HepG2 (cell line): ENCODE measurements at places on chromosomes 5 and 9.

- DNase-seq = no peak
Observed at GRCh38 chr5:179265514-179266290, 79.6 kb downstream of the ADAMTS2 start.

GRCh38 chr9:91162311-91162710, 199.4 kb downstream of the AUH start:
- DNase-seq = no peak

- no peak for DNase-seq
Observed at GRCh38 chr5:170297589-170298462, at the start of gene LCP2. Gene LCP2 (minus strand): TSS chr5:170297777. CDS start chr5:170297611, 166 bp downstream.

GRCh38 chr5:178983728-178984127, 11.4 kb downstream of the GRM6 start:
- no peak for DNase-seq

DNA sequence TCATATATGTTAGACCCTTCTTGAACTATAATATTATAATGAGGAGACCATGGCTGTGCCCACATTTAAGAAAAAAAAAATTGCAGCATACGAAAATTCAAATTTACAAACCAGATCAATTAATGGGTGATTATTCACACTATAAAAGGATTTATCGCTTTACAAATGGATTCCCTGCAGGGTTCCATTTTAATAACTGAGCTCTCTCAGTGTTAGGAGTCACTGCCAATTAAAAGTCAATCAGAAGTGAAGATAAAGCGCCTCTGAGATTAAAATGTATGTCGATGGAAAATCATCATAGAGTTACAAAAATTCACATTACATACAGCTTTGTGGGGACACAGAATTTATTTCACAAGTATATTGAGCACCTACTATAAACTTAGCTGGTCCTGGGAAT, 66.6 kb upstream of the SMARCA2 start:
- no peak for DNase-seq

DNA sequence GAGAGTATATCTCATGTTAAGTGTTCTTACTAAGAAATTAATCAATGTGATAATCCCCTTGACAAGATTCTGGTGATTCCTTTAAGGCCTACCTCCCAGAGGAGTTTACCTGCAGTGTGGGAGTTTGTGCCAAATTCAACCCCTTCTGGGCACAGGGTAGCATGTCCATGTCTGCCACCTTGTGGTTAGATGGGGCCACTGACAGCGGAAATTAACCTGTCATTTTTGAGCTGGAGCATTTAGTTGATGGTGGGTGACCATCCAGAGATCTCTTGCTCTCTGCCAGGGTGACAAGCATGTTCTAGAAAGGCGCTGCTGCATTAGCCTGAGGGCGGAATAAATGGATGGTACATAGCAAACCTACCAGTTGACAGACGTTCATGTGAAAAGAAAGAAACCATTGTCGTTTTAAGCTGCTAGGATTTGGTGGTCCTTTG, 132.2 kb downstream of the FBXO4 start:
- peak; percentile 28 for DNase-seq

DNA sequence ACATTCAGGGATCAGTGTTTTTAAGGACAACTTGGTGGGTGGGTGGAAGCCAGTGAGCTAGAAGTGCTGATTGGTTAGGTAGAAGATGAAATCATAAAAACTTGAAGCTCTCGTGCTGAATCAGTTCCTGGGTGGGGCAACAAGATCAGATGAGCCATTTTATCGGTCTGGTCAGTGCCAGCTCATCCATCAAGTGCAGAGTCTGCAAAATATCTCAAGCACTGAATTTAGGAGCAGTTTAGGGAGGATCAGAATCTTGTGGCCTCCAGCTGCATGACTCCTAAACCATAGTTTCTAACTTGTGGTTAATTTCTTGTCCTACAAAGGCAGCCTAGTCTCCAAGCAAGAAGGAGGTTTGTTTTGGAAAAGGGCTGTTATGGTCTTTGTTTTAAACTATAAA, 166.4 kb downstream of the FAM170A start:
- DNase-seq = no peak

DNA sequence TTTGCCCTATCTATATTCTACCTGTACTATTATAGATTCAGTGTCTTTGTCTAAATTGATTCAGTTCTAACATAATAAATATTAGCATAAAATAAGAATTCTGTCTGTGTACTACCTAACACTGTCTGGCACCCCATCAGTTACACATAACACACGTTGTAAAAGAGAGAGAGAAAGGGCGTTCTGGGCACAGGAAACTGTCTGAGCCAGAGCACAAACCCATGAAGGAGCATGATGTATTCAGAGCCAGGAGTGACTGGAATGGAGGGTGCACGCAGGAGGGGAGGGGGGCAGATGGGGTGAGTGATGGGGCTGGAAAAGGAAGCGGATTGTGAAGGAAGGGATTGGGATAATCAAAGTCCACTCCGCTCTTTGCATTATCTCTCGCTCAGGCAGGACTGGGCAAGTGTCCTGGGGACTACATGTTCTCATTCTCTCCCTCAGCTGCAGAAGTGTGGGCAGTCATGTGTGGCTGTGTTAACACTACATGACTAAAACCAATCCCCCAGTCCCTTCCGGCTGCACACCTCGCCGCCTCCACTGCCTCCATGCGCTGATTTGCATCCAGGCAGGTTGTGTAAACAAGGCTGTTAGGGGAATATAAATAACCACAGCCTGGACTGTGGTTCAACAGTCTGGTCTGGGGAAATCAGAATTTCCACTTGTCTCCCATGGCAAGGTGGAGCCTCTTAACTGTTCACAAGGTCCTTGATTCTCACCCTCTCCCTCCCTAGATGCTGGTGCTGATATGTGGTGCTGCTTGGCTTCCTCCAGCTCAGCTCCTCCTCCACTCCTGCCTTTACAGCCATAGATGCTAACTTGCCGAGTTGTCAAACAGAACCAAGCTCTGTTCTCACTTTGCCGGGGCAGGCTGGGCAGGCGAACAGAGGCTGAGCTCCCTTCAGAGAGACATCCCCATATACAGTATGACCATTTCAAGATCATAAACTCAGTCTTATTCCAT, 367.5 kb upstream of the BRINP1 start:
- no peak for DNase-seq

- peak; percentile 34 for DNase-seq
Observed at GRCh38 chr5:134174841-134175839, 1.6 kb downstream of the SKP1 start.

DNA sequence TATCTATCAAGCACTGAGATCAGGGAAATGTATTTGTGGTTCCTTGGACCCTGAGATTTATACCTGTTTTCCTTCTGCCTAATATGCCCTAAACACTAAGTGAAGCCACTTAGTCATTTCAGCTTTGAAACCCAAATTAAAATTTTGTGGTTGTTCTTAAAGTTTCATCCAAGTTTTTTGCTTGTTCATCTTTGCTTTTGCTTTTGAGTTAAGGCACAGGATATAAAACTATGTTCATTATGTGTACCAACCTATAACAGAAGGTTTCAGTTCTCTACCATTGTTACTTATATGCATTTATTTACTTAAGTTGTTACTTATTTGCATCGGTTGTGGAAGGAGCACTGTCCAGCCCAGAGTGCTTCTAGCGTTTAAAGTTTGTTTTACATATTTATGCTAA, 382.3 kb downstream of the PTPRD start:
- no peak for DNase-seq

GRCh38 chr5:8528106-8528505, 659.2 kb downstream of the MTRR start:
- no peak for DNase-seq

GRCh38 chr9:89564346-89564878, 40.4 kb upstream of the GADD45G start:
- DNase-seq = peak; percentile 50

GRCh38 chr5:165031371-165031770, 1526.0 kb downstream of the MAT2B start:
- DNase-seq = no peak

DNA sequence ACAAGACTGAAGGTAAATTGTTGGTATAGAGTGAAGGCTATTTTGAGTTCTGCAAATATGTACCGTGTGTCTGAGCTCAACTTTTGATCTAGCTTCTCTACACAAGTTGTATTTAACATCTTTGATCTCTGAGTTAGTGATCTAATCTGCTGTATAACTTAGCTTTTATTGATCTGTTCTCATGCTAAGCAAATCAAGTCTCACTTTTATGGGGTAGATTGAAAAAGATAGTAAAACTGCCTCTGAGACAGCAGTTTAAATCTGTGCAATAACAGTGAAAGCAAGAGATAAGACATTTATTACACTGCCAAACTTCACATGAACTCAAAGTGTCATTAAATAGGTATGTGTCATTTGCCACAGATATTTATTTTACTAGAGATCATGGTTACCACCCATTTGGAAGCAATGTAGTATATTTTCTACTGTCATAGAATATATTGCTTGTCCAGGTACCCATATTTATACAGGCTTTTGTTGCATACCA, 477.3 kb downstream of the ISL1 start:
- DNase-seq = no peak

DNA sequence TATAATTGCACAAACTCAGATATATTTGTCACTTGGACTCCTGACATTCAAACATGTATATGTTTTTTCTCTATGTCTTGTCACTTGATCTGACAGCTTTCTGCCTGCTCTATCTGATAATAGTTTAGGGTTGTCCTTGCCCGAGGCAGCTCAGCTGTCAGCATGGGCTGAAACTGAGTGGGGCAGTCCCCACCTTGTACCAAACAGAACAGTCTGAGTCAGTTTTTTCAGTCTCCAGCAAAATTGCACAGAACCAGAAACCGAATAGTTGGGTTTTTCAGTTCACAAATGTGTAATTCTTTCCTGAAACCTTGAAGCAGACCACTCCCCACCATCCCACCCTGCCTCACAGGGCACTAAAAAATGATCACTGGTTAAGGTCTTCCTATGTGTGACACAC, 9.5 kb upstream of the HAND1 start:
- DNase-seq = no peak

GRCh38 chr5:53749621-53750020, 189.2 kb downstream of the NDUFS4 start:
- DNase-seq = no peak

GRCh38 chr9:98755006-98755618, 41.2 kb downstream of the ANKS6 start:
- no peak for DNase-seq

GRCh38 chr9:127126971-127127370, 4.5 kb upstream of the ANGPTL2 start:
- DNase-seq = no peak

DNA sequence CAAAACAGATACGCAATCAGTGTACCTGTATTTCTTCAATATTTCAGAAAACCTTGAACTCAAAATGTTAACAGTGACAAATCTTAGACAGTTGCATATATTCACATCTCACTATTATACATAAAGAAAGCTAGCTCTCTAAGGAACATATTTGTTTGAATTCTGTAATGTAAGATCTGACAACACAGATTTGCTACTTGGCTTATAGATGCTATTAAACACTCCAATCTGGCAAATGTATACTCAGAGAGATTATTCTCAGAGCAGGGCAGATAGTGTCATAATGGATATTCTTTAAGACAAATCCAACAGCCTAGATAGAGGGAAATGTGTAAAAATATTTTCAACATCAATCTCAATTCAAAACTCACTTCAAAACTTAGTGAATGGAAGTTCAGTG, 794.5 kb upstream of the CDH9 start:
- DNase-seq = no peak

- no peak for DNase-seq
Observed at GRCh38 chr5:157926977-157927376, 68.0 kb upstream of the CLINT1 start.

GRCh38 chr5:109486200-109486804, 76.5 kb upstream of the PJA2 start:
- no peak for DNase-seq

DNA sequence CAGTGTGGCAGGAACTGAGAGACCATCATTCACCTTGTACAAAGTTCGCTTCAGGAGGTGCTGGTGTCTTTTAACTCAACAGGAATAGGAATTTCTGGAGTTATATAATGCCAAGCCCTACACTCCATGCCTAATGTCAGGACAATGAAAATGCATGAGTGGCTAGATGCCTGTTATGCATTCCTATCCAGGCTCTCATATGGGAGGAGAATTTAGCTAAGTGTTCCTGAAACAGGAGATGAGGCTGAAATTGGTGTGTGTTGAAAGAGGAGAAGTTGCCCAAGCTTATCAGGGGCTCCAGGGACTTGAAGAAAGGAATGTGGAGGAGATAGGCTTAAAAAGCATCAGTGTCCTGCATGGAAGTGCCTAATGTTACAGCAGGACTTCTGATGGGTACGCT, 26.8 kb upstream of the PRUNE2 start:
- no peak for DNase-seq

GRCh38 chr5:55187370-55187769, 14.4 kb upstream of the CDC20B start:
- DNase-seq = no peak

GRCh38 chr5:94562327-94562971, 56.0 kb downstream of the KIAA0825 start:
- DNase-seq = no peak

DNA sequence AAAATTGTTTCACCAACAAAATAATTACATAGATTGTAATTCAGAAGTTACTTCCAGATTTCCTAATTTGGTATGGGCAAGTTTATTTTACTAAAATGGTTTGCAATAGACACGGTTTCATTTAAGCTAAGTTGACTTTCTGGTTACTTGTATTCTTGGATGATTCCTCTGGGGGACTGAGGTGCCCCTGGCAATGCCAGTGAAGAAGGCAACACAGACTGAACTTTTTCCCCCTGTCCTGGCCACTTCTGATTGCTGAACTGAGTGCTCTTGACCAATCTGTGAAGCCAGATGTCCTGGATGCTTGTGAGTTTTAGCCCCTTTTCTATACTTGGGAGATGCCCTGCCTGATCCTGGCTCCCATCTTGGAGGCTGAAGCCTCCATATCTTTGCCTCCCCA, 66.3 kb upstream of the FANCC start:
- DNase-seq = no peak

GRCh38 chr9:130912932-130913598, 16.5 kb upstream of the QRFP start:
- no peak for DNase-seq

GRCh38 chr5:55993013-55993412, 1.8 kb downstream of the IL6ST start:
- no peak for DNase-seq

GRCh38 chr5:124252747-124253146, 493.7 kb downstream of the ZNF608 start:
- DNase-seq = no peak

- DNase-seq = no peak
Observed at GRCh38 chr5:74865804-74866595, at the start of gene FAM169A. Gene FAM169A (minus strand): TSS chr5:74866387. CDS start chr5:74841676, 24,711 bp downstream.

DNA sequence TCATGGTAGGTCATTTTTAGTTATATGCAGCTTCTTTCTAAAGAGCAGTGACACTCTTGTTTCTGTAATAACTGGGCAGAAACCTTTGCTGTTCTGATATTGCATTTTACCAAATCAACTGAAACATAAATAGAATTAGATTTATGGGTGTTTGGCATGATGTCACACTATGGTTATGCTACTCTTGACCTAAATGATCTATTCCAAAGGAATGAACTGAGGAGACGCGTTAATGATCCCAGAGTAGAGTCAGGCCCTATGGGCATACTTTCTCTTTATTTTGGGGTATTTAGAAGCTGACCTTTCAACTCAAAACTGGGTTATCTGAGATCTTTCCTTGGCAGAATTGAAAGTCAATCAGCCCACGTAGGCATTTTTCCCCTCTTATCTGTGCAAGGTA, 146.8 kb upstream of the ADAMTSL1 start:
- DNase-seq = no peak

GRCh38 chr5:31385774-31386537, 145.9 kb downstream of the DROSHA start:
- DNase-seq = peak; percentile 54
